ENCODE measurements at places on chromosomes 13 and 19.

DNA sequence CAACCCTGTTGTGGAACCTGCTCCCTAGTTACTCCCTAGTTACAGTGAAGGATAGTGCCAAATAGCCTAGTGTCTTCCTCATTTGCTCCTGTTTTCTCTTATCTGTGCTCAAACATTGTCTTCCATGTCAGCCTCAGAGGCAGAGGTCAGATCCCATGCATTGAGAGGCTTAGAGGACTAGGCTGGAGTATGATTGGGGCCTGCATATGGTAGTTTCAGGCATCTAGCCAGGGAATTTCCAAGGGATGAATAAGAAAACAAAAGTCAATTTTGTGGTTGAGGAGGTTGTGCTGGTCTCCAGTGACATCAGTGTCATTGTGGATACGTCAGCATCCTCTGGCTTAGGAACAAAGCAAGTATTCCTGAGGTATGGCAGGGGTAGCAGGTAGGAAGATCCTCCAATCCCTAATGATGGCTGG is 9.4 kb downstream of the ZNF546 start:
- no peak for DNase-seq

- DNase-seq, result no peak
Measured at GRCh38 chr19:18999016-18999758, 34.1 kb downstream of the SUGP2 start.

GRCh38 chr13:51235756-51236490 is 13.7 kb downstream of the FAM124A start:
- no peak for DNase-seq

DNA sequence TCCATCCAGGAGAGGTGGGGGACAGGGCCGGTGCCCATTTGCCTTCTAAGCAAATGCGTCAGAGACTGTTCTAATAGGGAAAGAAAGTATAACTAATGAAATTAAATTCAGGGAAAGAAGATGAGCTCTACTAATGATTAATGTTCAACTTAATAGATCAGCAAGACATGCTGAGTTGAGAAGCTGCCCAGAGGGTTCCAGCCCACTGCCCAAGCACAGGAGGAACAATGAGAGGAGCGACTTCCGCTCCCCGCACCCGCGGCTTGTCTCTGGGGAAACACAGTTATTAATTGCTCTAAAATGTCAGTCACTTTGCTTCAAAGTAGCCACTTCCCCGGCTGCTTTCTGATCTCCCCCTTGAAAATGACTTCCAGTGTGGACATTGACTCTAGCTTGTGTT is 331.3 kb downstream of the UQCRFS1 start:
- DNase-seq, result no peak

- DNase-seq, result no peak
Measured at GRCh38 chr19:3687774-3688706, 12.2 kb downstream of the PIP5K1C start.

- DNase-seq, result no peak
Measured at GRCh38 chr13:51935326-51936171, 73.8 kb downstream of the CCDC70 start.
